Epithelial cell of esophagus (primary cell): ENCODE measurements at places on chromosomes 16 and 17.
A peak's percentile ranks its signal among the peaks of the same experiment; 100 is the strongest.

GRCh38 chr16:78775161-78775561 lies 675.7 kb downstream of the WWOX start:
- DNase-seq: no peak

DNA sequence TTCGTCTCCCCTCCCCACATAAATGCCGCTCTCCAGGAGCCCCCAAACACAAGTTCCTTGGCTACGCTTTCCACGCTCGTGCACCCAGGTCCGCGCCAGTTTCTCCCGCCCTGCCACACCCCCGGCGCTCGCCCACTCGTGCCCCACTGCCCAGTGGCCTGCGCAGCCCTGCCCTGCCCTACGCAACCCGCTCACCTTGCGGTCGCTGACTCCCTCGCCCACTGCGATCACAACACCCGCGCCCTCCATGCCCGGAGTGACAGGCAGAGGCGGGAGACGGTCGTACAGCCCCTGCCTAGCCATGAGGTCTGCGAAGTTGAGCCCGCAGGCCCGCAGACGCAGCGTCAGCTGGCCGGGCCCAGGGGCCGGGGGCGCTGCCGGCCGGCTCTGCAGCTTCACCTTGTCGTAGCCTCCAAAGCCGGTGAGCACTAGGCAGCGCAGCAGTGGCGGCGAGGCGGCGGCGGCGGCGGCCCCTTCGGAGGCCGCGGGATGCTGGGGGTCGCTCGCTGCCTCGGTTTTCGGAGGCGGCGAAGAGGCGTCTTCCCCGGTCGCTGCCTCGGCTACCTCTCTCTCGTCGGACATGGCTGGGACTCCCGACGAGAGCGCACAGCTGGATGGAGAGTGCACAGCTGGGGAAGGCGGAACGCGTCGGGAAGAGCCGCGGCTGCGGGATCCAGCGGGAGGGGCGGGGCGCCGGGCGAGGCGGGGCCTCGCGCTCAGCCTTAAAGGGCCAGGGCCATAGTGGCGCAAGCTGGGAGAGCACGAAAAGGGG lies at the start of gene VAT1:
Gene VAT1, minus strand, starts transcription at position 645 of the 772 bp plus-strand sequence. Its CDS starts 63 bp downstream, at position 582.
- DNase-seq: peak; percentile 85

DNA sequence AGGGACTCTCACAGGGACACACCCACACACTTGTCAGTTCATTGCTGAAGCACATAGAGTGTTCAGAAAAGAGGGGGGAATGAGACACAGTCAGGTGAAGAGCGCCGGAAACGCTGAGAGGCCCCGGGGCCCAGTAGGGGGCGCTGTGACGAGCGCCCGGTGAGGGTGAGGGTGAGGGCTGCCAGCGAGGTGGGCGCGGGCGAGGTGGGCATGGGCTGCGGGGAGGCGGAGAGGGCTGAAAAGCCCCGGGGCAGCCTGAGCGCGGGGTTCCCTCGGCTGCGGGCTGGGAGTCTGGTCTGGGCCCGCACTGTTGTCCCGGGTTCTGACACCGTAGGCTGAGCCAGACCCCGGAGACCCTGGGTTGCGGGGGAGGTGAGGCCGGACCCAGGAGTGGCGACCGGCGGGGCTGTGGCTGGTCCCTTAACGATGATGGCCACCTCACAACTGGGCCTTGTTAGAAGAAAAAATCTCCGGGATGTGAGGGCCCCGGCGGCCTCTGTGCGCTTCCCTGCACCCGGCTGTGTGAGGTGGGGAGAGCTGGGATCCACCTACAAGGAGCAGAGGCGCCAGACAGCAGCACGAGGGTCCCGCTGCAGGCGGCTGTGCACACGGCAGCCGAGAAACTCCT lies 91.4 kb downstream of the C16orf78 start:
- DNase-seq: no peak

GRCh38 chr17:82304826-82305726 lies 12.3 kb downstream of the CD7 start:
- no peak for DNase-seq

- DNase-seq: no peak
Observed at GRCh38 chr16:56048425-56049105, 142.7 kb upstream of the GNAO1 start.

- no peak for DNase-seq
Observed at GRCh38 chr17:12362853-12363455, 302.7 kb upstream of the MYOCD start.

DNA sequence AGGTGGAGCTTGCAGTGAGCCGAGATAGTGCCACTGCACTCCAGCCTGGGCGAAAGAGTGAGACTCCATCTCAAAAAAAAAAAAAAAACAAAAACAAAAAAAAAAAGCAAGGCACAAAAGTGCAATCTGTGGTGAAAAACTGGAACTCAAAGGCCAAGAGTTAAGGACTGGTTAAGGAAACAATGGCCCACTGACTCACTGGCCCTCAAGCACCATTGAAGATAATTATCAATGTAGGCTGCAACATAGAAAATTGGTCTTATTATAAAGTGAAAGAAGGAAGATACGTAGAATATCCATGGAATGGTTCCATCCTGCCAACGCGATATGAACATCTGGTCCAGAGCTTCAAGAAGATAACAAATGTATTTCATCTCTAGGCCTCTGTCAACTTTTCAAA lies 444.2 kb downstream of the SOX9 start:
- no peak for DNase-seq
